ENCODE measurements at places on chromosomes 6 and 20.

GRCh38 chr6:153086225-153086990 is 44.7 kb downstream of the RGS17 start:
- no peak for DNase-seq

GRCh38 chr6:36850021-36850420 is 10.8 kb upstream of the CPNE5 start:
- DNase-seq = no peak

- no peak for DNase-seq
Measured at GRCh38 chr6:17602888-17603287, 2.8 kb downstream of the FAM8A1 start.

GRCh38 chr6:51474022-51474975 is 613.1 kb downstream of the PKHD1 start:
- no peak for DNase-seq

DNA sequence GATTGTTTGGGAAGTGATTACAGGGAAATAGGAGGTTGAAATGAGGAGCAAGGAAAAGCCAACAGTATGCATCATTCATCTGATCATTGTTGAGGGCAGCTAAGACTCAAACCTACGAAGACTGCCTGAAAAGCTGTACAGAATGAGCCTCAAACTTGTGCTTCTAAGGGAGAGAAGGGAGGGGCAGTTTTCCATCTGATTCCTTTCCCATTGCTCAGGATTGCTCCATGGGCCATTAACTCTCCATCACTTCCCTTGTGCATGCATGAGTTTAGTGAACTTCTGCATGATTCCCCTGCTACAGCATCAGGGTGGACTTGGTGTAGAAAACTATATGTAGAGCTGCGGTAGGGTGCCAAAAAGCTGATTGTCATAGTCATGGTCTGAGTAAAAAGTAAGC is 742.7 kb upstream of the SLC35B3 start:
- DNase-seq = no peak
